ENCODE measurements at places on chromosomes 12 and 14.

GRCh38 chr14:39972704-39973103 lies 540.5 kb upstream of the FBXO33 start:
- ATAC-seq = no peak

GRCh38 chr12:22348208-22348607 lies 13.7 kb upstream of the ST8SIA1 start:
- no peak for ATAC-seq

DNA sequence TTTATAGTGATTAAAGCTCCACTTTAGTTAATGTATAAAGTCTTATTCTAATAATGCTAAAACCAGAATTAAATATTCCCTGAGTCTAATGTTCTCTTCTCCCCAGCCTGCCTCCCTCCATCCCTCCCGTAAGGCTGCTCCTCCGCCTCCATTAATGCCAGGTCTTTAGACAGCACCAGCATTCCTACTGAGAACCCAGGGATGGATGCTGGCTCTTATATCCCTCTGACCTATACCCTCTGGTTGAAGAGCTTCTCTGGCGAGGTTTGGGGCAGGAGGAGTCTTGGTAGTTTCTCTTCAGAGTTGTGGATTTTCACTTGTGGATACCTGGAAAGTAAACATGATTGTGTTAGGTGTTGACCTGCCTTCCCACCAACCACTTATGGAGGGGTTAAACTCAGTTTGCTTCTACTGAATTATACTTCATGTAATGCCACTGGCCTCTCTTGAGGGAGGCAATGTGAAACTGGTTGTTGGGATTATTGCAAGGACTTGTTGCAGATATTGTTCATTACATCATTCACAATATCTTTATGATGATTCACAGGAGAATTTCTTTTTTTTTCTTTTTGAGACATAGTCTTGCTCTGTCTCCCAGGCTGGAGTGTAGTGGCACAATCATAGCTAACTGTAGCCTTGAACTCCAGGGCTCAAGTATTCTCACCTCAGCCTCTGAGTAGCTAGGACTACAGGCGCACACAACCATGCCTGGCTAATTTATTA lies 11.1 kb upstream of the SMAGP start:
- no peak for ATAC-seq

DNA sequence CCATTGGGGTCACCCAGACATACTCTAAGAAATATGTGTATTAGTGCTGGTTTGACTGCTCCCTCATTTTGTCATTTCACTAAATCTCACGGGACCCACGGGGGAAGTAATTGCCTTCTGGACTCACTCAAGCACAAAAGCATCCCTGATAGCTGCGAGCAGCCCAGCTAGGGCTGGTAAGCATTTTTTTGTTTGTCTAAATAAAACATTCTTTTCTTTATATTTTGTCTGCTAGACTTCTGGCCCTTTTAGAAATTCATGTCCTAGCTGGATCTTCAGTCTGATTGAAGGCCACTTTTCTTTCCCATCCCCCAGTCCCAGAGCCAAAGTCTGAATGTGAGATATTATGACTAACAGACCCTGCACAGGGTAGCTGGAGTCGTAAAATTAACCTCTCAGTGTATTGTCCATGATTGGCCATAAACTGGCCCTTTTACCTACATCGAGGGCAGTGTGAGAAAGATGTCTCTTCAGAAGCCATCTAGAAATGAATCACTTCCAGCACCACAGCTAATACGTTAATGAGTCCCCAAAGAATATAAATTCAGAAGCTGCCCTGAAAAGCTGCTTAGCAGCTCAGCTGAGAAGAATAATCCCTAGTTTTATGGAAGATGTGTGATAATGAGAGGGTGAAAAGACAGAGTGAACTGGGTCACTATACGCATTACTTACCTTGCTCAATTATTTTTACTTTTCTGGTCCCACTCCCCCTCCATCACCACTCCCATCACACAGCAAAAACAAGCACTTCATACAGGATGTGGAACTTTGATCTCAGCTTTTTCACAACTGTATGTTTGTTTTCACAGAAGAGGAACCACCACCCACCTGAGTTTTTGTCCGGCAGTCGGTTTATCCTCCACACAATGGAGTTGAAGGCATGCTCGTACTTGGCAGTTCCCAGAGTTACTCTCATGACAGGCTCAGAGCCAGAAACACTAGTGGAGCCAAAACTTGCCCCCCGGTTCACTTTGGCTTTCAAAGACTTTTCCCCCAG lies 55.6 kb upstream of the GTF2A1 start:
- ATAC-seq = no peak

DNA sequence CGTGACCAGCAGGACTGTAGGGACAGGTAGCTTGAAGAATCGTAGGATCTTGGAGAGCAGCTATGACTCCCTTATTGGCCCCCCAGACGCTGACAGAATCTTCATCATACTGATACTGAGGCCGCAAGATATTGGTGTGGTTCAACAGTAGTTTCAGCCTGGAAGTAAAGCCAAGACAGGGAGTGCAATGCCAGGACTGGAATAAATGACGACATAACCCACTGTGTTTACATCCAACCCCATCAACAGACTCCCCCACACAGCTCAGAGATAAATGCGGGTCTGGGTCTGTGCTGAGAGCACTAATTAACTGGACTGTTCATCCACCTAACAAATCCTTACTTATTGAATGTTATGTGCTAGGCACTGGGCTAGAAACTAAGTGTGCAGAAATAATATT lies 16.6 kb downstream of the NOXRED1 start:
- peak; percentile 32 for ATAC-seq

DNA sequence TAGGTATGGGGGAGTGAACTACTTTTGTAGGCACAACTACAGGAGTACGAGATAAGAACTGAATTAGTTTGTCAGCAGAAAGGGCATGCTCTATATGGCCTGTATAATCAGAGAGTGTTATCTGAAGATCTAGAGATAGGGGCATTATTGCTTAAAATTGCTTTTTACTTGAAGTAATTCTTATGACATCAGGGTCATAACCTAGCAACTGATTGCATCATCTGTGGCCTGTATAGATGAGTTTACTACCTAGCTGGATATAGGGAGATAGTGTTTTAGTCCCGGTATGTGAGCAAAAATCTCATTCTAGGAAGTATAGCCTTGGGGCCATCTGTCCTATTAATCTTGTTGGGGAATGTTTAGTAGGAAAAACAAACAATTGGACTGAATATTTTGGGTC lies 142.7 kb downstream of the TMEM117 start:
- no peak for ATAC-seq

DNA sequence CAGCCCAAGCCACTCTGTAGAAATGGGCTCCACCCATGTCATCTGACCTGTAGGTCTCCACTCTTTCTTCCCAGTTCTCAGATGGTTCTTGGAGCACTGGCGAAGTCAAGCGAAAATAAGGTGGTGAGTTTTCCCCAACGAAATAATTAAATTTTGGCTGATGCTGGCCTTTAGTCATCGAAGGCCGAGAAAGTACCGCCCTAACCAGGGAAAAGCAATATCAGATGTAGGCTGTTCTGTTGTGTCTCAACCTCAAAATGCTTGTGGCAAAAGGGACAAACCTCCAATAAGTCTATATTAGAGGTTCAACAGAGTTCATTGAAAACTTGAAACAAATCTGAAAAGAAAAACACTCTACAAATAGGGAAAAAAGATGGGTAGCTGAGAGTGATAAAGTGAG lies 48.6 kb upstream of the BCAT1 start:
- peak; percentile 45 for ATAC-seq

GRCh38 chr12:9364224-9365176 lies 156.3 kb upstream of the PZP start:
- peak; percentile 82 for ATAC-seq

- ATAC-seq = no peak
Observed at GRCh38 chr14:103031956-103032355, 25.4 kb downstream of the CDC42BPB start.

GRCh38 chr12:124613151-124613585 lies 45.8 kb upstream of the NCOR2 start:
- no peak for ATAC-seq

GRCh38 chr12:70194076-70194475 lies 49.2 kb upstream of the CNOT2 start:
- no peak for ATAC-seq

DNA sequence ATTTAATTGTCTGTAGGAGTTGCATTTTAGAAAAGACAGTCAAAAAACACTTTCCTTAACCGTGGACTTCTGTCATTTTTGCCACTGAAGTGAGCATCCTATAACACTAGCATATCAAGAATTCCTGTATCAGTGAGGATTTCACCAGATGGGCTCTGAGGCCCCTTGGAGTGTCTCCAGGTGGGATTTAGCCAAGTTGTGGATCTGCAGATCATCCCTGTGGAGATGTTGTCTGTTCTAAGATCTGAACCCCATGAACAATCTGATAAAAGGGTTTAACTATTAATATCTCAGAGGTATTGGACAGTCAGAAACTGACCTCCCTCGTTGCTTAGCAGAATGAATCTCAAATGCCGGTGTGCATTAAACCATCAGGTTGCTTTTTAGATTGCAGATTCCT lies 165.0 kb upstream of the SRRM4 start:
- no peak for ATAC-seq

GRCh38 chr12:66196806-66197205 lies 7.8 kb downstream of the IRAK3 start:
- peak; percentile 98 for ATAC-seq

- peak; percentile 25 for ATAC-seq
Observed at GRCh38 chr12:24947541-24948419, 1.1 kb downstream of the BCAT1 start.

DNA sequence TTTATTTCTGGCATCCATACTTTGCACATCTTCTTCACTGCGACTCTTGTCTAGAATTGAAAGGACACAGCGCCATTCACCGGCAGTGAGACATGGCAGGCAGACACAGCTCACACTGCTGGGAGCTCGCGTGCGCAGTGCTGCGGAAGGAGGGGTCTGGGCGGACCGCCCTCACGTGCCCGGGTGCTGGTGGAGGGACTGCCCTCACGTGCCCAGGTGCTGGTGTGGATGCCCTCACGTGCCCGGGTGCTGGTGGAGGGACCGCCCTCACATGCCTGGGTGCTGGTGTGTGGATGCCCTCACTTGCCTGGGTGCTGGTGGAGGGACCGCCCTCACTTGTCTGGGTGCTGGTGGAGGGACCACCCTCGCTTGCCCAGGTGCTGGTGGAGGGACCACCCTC lies 27.9 kb upstream of the GOLGA3 start:
- no peak for ATAC-seq

- ATAC-seq = no peak
Observed at GRCh38 chr14:98953551-98954348, 318.2 kb downstream of the BCL11B start.

- ATAC-seq = peak; percentile 87
Observed at GRCh38 chr14:104746071-104746545, 6.8 kb upstream of the SIVA1 start.
